ENCODE measurements at places on chromosomes 5 and 9. TPM values are rescaled to one million over a fixed set of nuclear protein-coding genes. Genes with fewer than 3 reads are reported as not detected.

The N4BP3 gene
- total RNA-seq = 6.9 TPM

The PLAC8L1 gene
- 3.8 TPM for total RNA-seq

The SEMA6A gene
- total RNA-seq = 53.3 TPM

The TCF7 gene
- 16.8 TPM for total RNA-seq

The FOXD4L5 gene
- 0.59 TPM for total RNA-seq

The TEK gene
- total RNA-seq = not detected

The CDH18 gene
- total RNA-seq = not detected

The TMEM245 gene
- total RNA-seq = 52.2 TPM

The PITX1 gene
- total RNA-seq = 12.9 TPM

The SELENOP gene
- total RNA-seq = 2.0 TPM
